Stimulated activated CD4-positive, alpha-beta T cell treated with anti-CD3 and anti-CD28 coated beads, Interleukin-4, amount 100 ng/mL, for 48 hours (primary cell): ENCODE measurements at places on chromosomes 6 and 20.

GRCh38 chr20:5078399-5078958, 41.3 kb downstream of the PCNA start:
- DNase-seq: peak; percentile 68

DNA sequence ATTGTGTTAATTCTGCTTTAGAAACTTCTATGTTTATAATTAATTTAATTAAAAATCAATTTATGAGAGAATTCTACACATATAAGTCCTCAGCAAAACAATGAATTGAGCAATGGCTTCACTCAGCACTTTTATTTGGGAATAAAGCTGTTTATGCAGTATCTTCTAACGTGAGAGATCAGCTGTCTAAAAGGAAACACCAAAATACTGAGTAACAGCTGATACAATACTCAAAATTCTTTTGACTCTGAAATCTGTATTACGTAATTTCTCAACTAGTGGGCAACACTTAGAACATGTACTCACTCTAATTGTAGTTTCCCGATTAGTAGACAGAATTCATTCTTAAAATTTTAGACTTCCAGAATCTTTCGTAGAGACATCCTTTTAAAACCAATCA, 49.8 kb downstream of the MAP3K7 start:
- no peak for DNase-seq

GRCh38 chr6:33960345-33961313, 156.8 kb upstream of the MLN start:
- DNase-seq: no peak

DNA sequence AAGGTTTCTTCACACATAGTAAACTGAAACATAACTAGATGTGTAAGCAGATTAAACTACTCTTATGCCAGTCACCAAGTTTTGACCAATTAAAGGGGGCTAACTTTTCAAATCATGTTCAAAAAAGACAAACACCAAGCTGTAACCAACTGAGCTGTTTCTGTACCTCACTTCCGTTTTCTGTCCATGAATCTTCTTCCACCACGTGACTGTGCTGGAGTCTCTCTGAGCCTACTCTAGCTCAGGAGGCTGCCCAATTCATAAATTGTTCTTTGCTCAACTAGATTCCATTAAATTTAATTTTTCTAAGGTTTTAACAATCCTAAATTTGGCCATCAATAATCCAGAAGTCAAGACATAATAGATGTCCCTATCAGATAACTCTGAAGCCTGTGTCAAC, 229.4 kb downstream of the FNDC1 start:
- DNase-seq: no peak

- DNase-seq: no peak
These were observed 194.8 kb downstream of the COL9A1 start for GRCh38 chr6:70107852-70108629.
